ENCODE measurements at places on chromosomes 7 and 10. TPM values are rescaled to one million over a fixed set of nuclear protein-coding genes. Genes with fewer than 3 reads are reported as not detected.

DNA sequence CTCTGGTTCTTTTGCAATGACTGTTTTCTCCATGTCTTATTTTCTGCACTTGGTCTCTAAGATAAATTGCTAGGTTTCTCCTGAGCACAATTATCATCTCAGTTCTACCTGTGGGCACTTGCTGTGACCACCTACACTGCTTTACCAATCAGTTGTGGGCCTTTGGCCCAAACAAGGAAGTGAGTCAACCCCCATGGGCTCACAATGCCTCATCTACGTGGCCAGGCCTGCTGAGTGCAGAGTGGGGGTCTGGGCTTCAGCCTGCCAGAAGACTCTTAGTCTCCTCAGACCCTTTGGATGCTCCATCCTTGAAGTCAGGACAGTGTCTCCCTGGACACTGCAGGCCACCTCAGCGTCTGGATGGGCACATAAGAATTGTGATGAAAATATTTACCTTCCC is 20.3 kb downstream of the SCART1 start:
- DNase-seq, result peak; percentile 3

DNA sequence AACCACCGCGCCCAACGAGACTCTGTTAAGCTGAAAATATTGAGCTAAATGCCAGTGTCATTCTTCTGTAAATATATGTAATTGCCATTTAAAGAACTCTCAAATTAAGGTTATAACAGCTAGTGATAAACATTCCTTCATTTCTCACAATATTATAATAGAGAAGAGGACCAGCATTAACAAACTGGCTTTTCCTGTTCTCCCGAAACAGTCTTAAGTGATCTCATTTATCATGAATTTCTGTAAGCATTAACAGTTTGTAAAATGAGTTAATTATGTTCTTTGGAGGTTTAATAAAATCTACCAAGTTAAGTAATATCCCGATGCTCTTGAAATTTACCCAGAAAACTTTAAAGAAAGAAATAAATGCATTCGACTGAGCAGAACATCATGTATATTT is 352.8 kb downstream of the KCNMA1 start:
- no peak for DNase-seq

DNA sequence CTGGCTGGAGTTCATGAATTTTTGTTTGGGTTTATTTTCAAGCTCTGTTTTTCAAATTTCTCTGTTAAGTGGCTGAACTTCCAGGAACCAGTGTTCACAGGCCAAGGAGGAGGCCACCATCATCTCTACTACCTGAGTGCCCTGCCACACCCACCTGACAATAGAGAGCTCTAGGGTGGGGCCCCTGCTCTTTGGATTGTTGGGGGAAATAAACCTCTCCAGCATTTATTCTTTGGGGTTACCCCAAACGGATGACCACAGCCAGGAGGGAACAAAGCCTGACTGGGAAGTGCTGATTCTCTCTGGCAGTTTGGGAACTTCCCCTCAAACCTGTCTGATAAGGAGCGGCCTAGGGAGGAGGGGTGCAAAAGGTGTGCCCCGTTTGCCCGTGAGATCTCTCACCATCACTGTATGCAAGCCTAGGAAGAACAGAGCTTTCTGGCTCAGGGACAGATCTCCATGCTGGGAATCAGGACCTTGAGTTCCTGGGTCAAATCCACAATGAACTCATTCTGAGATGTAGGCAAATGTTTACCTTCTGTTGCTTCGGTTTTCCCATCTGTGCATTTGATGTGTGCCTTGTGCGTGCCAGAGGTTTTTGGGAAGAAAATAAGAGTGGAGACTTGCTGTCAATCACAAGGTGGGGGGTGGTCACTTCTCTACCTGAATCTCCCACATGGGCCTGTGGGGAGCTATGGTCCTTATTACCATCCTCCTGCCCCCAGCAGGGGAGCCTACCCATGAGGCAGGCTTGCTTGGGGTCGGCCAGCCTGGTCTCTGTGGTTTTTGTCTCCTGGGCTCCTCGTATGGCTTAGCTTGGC is 27.7 kb upstream of the PDCD4 start:
- DNase-seq, result no peak

GRCh38 chr10:97608991-97609561 is 19.6 kb downstream of the C10orf62 start:
- no peak for DNase-seq

GRCh38 chr7:47873762-47874161 is 74.5 kb downstream of the PKD1L1 start:
- no peak for DNase-seq

DNA sequence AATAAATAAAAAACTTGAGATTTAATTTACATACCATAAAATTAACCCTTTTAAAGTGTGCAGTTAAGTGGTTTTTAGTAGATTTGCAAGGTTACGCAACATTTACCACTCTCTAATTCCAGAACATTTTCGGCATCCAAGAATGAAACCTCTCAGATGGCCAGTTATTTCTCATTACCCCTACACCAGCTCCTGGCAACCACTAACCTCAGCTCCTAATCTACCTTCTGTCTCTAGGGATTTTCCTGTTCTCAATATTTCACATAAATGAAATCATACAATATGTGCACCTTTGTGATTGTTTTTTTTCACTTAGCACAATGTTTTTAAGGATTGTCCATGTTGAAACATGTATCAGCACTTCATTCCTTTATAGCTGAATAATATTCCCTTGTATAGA is 45.1 kb downstream of the INPP5F start:
- no peak for DNase-seq

DNA sequence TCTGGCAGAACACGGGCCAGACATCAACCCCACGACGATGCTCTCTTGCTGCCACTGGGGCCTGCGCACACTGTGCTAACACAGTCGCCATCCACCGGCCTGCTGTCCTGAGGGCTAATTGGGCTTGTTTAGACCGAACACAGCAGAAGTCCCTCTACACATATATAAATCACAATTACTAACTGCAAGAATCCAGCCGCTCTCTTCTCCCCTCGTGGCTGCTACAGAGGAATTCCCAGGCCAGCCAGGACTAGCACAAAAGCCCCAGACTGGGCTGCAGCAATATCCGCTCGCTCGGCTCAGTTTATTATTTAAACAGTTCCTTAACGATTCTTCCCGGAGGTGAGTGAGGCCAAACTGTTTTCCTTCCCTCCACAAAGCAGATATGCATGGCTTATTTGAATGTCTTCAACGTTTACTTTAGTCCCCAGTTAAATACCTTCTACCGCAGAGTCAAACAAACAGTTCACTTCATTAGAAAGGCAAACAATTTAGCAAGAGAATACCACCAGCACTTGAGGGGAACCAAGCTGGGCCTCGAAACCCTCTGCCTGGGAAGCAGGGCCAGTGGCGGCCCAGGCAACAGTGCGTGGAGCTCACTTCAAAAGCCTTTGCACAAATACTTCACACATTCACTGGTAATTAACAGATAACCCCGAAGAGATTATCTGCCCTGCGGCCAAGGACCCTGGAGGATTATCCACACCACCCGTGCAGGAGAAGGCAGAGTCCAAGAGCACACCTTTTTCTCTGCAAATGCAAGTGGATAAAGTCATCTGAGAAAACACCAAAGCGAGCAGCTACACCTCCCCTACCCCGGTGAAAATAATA is 145.3 kb downstream of the GLI3 start:
- peak; percentile 60 for DNase-seq

- no peak for DNase-seq
These were observed 350.9 kb upstream of the LRGUK start for GRCh38 chr7:133776266-133776665.

DNA sequence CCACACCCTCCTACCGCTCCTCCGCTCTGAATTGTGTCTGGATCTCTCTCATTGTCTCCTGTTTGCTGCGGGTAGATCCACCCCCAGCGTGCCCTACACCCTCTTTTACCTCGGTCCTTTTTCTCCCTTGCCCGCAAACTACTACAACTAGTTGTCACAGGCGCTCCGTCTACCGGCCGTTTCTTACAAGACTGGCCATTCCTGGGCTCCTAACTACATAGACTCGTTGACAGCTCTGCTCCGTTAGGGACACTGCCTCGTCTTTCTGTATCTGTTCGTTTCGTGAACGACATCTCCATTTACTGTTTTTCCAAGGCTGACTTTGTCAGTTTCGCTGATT is 786 bp downstream of the TAF3 start:
- no peak for DNase-seq

DNA sequence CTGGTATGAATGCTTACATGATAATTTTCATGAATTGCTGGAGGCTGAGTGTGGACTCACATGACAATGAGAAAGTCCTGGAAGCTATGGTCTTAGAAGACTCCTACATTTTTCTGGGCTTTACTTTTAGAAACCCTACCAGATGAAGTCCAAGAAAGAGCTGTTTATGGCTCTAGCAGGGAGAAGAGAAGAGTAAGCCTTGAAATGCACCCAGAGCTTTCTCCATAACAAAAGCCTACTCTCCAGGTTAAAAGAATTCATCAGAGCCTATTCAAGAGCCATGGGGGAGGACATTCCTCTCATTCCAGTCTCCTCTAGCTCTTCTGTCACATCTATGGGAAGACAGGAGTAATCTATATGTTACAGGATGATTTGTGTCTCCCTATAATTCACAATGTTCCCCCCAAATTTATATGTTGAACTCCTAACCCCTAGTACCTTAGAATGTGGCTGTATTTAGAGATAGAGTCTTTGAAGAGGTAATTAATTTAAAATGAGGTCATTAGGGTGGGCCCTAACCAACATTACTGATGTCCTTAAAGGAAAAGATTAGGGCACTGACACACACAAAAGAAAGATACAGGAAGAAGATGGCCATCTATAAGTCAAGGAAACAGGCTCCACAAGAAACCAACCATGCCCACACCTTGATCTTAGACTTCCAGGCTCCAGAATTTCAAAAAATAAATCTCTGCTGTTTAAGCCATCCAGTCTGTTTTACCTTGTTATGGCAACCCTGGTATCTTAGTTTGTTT is 193.8 kb upstream of the PTER start:
- no peak for DNase-seq

DNA sequence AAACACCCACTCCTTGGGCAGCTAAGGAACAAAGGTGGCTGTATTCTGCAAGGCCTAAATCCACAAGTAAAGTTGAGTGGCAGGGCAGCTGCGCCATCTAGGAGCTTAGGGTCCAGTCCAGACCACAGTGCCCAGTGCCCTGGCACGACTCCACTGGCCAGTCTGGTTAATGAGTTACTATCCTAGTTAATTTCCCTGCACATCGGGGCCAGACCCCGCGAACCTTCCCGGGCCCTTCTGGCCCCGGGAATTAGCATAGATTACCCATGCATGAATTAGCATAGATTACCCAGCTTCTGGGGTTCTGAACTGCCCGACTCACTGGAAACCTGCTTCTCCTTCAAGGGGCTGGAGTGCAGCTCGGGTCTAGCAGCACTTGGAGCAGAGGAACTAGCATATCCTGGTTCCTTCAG is 3.2 kb upstream of the EMX2 start:
- DNase-seq, result no peak

DNA sequence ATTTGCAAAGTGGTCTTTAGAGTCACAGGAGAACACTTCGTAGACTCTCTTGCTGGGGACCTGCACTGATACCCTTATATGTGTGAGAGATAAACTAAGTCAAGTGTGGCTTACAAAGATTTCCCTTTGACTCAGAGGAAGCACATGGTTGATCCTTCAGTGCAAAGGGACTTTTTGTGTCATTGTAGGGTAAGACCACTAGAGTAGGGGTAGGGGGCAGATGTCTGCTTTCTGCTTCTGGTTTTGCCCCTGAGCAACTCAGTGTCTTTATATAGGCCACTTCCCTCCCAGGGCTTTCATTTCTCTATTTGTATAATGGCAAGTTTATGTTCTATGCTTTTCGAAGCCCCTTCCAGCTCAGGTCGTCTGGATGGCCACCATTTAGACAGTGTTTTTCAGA is 281.7 kb downstream of the SORCS3 start:
- no peak for DNase-seq

- DNase-seq, result no peak
These were observed 370.1 kb upstream of the GALNT17 start for GRCh38 chr7:70761711-70762328.

- no peak for DNase-seq
These were observed 3.3 kb downstream of the GRID1 start for GRCh38 chr10:86363184-86363832.

DNA sequence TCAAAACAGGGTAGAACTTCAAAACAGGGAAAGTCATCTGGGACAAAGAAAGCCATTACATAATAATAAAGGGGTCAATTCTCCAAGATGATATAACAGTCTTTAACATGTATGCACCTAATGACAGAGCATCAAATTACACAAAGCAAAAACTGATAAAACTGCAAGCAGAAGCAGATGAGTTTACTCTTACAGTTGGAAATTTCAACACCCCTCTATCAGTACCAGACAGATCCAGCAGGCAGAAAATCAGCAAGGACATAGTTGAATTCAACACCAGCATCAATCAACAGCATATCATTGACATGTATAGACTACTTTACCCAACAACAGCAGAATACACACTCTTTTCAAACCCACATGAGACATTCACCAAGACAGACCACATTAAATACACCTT is 233.0 kb upstream of the NEBL start:
- no peak for DNase-seq

- no peak for DNase-seq
These were observed 46.6 kb downstream of the INSIG1 start for GRCh38 chr7:155344270-155344617.

DNA sequence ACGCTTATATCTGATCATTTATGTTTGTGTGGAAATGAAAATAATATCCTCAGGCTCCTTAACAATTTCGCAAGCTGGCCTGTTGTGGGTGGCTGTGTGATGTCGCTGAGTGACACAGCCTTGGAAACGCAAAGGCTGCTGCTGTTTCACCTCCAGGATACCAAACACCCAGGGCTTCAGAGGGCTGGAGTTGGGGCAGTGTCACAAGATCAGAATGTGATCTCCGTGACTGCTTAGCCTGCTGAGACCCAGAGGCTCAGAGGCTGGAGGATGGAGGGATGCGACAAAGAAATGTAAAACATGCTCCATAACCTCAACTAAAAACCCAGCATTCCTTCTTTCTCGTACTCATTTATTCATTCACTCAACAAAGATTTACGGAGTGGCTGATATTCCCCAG is 37.2 kb upstream of the BMPER start:
- DNase-seq, result no peak

DNA sequence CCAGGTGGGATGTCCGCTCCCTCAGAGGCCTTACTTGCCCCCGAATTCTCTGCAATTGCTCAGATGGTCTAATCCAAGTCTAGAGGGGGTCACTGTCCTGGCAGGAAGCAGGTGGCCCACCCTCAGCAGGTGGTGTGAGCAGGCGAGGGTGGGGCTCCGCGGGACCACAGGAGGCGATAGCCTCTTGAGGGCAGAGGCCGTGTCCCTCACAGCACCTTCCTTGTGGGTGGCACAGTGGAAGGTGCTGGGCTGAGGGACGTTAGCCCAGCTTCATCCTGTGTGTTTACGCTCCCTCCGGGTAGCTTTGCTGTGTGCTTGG is 38.3 kb upstream of the INPP5A start:
- no peak for DNase-seq

GRCh38 chr7:49112222-49112621 is 187.9 kb downstream of the CDC14C start:
- no peak for DNase-seq

PIP4K2A gene
- 36.9 TPM for total RNA-seq

PAX4 gene
- not detected for total RNA-seq

ADCY1 gene
- 4.6 TPM for total RNA-seq

STEAP1 gene
- total RNA-seq, result 20.5 TPM

GRID1 gene
- total RNA-seq, result 2.7 TPM

DTX2 gene
- total RNA-seq, result 67.8 TPM

AKR1E2 gene
- total RNA-seq, result 10.3 TPM

EPC1 gene
- 49.5 TPM for total RNA-seq

SVOPL gene
- 2.1 TPM for total RNA-seq

CHRM2 gene
- 0.81 TPM for total RNA-seq

DLX5 gene
- not detected for total RNA-seq
